WTC11 (cell line): ENCODE measurements at places on chromosomes 1 and 21. TPM values are rescaled to one million over a fixed set of nuclear protein-coding genes. Genes with fewer than 3 reads are reported as not detected.
A peak's percentile ranks its signal among the peaks of the same experiment; 100 is the strongest.

DNA sequence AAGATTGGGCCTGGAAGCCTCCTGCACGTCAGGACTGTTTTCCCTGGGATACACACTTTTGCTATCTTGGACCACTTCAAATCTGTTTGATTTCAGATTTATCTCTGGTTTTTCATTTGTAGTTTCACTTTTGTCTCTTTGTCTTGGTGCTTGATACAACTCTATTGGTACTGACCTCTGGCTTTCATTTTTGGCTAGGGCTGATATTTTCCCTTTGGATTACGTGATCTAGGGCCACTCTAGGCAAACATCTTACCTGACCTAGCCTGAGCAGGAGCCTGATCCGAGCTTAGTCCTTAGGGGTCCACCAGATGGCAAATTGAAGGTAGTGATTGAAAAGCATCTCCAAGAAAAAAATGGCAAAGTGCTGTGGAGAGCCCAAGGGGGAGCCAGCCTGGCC is 39.6 kb downstream of the ZBTB18 start:
- H3K4me3 ChIP-seq: no peak overlapping the region
- H3K27ac ChIP-seq: no peak overlapping the region
- H3K27me3 ChIP-seq: no peaks in the 10 kb centered on the region
- no peak for DNase-seq

GRCh38 chr1:234725177-234726132 is 115.5 kb upstream of the IRF2BP2 start:
- H3K36me3 ChIP-seq: no peaks in the 10 kb centered on the region
- H3K4me1 ChIP-seq: peaks cover 61% of the 10 kb centered on the region
- no peak overlapping the region for H3K4me3 ChIP-seq
- no peak for DNase-seq
- H3K27me3 ChIP-seq: peaks cover 6% of the 10 kb centered on the region; the same call in 1 of the 2 replicates
- peak overlapping the region; percentile 87; the same call in 1 of the 2 replicates for H3K27ac ChIP-seq

Gene S100A9
- 0.33 to 0.37 TPM in 2 of 3 replicates, not detected in the other for total RNA-seq

GRCh38 chr1:87024936-87025540 is 110.6 kb downstream of the HS2ST1 start:
- DNase-seq: no peak
- peak overlapping the region; percentile 26; the same call in 1 of the 2 replicates for H3K27ac ChIP-seq
- no peak overlapping the region for H3K4me3 ChIP-seq
- peaks cover 14% of the 10 kb centered on the region for H3K4me1 ChIP-seq
- H3K27me3 ChIP-seq: no peaks in the 10 kb centered on the region

- H3K36me3 ChIP-seq: no peaks in the 10 kb centered on the region
- H3K27me3 ChIP-seq: no peaks in the 10 kb centered on the region
- no peak overlapping the region for H3K27ac ChIP-seq
These were observed 77.0 kb downstream of the CTH start for GRCh38 chr1:70487910-70488665.

- no peak for DNase-seq
- peaks cover 34% of the 10 kb centered on the region for H3K4me1 ChIP-seq
- no peak overlapping the region for H3K27ac ChIP-seq
- peaks cover 5% of the 10 kb centered on the region; the same call in 1 of the 2 replicates for H3K27me3 ChIP-seq
These were observed 64.1 kb upstream of the LRP8 start for GRCh38 chr1:53391982-53392381.

DNA sequence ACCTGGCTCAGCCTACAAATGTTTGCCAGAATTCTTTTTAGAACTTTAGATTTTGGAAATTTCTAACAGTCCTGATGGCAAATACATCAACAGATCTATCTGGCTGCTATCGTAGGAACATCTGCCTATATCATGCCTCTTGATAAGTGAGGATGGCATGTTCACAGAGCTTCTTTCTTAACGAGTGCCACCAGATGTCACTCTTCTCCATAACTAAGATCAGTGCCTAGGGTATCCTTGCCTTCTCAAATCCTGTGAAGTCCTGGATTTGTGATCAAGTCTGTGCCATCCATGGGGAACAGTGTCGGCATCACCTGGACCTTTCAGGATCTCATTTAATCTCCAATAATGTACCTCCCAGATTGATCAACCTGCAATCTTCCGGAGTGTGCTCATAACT is 36.5 kb upstream of the CD5L start:
- H3K36me3 ChIP-seq: no peaks in the 10 kb centered on the region
- H3K27me3 ChIP-seq: no peaks in the 10 kb centered on the region; the same call in 1 of the 2 replicates
- H3K4me3 ChIP-seq: no peak overlapping the region
- H3K27ac ChIP-seq: no peak overlapping the region
- DNase-seq: no peak

Gene IL23R
- not detected in 3 replicates for total RNA-seq

- H3K4me3 ChIP-seq: no peak overlapping the region
- no peak overlapping the region for H3K27ac ChIP-seq
- DNase-seq: no peak
- H3K36me3 ChIP-seq: no peaks in the 10 kb centered on the region
These were observed 42.2 kb downstream of the RNF220 start for GRCh38 chr1:44447051-44447810.

Gene CYP4Z1
- not detected in 3 replicates for total RNA-seq

- peaks cover 31% of the 10 kb centered on the region for H3K4me1 ChIP-seq
- no peak overlapping the region for H3K4me3 ChIP-seq
- no peak overlapping the region for H3K27ac ChIP-seq
- peaks cover 4% of the 10 kb centered on the region for H3K36me3 ChIP-seq
These were observed 443.7 kb downstream of the PTPRU start for GRCh38 chr1:29679828-29680558.

Gene GRIK1
- 0.09 to 0.11 TPM in 2 of 3 replicates, not detected in the other for total RNA-seq
